NCI-H1092 treated with DMSO at 0.1 percent for 48 hours (cell line): ENCODE measurements at places on chromosomes 6 and 20.

GRCh38 chr6:79431537-79431933, 105.7 kb downstream of the LCA5 start:
- DNase-seq: no peak

GRCh38 chr6:64064919-64065318, 429.3 kb downstream of the PHF3 start:
- no peak for DNase-seq

GRCh38 chr6:33114406-33114805, 38.6 kb downstream of the HLA-DPB1 start:
- DNase-seq: no peak

- no peak for DNase-seq
Measured at GRCh38 chr20:58447511-58448391, 58.7 kb downstream of the VAPB start.

DNA sequence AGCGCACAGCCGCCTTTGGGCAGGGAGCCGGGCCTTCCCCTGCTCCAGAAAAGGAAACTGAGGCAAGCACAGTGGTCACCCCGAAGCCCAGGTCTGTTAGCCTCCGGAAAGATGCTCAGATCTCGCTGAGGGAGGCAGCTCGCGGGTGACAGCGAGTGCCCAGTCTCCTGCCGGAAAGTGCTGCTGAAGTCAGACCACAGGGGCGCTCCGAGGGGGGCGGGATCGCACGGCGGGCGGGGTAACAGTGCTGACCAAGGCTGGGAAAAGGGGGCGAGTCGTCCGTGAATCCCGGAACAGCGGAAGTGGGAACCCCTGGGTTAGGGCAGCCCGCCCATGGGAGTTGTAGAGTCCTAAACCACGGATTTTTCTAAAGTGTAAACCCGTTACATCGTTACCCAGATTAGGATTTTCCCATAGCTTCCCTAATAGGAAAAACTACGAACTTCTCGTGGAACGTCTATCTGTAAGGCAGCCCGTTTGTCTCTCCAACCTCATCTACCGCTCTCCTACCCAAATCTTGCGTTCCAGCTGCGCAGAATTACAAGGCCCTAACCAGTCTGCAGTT, 504 bp downstream of the VPS16 start:
- DNase-seq: peak; percentile 16

DNA sequence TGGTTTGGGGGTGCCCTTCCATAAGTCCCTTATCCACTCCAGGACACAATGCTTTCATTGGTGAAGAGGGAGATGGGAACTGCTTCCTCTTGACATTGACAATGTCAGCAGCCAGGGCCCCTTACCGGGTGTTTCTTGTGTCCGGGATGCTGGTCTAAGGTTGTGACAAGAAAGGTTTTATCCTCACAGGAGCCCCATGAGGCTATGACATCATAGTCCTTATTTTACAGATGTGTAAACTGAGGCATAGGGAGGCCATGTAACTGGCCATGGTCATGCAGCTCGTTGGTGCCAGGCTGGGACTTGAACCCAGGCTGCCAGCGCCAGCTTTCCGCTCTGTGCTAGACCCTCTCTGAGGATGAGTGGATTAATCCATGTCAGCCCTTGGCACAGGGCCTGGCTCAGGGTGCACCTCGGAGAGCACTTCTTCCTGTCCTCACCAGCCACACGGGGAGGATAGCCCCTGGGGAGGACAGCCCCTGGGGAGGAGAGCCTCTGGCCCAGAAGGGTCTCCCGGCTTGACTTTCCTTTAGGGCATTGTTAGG, 157.3 kb downstream of the SYCP2 start:
- no peak for DNase-seq

- no peak for DNase-seq
Measured at GRCh38 chr6:144140867-144141266, 9.4 kb upstream of the STX11 start.

GRCh38 chr20:20150241-20150640, 97.9 kb downstream of the CFAP61 start:
- DNase-seq: no peak

DNA sequence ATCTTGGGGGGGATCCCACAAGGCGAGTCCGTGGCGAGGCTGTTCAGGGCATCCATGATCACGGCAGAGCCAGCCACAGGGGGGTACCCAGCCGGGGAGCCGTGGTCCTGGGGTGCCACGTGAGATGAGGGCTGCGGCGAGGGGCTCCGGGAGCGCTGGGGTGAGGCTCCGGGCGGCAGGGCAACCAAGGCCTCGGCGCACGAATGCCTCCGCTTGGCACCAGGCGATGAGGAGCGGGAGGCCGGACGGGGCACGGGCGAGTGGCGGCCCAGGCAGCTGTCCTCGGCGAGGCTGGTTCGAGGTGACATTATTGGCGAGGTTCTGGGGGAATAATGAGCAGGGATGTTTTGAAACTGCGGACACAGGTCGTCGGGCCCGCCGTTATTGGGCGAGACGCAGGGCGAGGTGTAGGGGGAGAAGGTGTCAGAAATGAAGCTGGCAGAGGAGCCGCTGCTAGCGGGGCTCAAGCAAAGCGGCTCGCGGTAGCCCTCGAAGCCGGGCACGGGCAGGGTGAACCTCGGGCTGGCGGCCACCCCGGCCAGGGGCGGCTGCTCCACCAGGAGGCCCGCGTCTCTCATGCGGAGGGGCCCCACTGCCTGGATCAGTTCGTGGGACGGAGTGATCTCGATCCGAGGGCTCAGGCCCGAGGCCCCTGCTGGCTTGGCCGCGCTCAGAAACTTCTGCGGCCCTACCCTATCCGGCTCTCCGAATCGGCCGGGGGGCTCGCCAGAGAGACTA, 19.1 kb downstream of the NFATC2 start:
- DNase-seq: no peak

DNA sequence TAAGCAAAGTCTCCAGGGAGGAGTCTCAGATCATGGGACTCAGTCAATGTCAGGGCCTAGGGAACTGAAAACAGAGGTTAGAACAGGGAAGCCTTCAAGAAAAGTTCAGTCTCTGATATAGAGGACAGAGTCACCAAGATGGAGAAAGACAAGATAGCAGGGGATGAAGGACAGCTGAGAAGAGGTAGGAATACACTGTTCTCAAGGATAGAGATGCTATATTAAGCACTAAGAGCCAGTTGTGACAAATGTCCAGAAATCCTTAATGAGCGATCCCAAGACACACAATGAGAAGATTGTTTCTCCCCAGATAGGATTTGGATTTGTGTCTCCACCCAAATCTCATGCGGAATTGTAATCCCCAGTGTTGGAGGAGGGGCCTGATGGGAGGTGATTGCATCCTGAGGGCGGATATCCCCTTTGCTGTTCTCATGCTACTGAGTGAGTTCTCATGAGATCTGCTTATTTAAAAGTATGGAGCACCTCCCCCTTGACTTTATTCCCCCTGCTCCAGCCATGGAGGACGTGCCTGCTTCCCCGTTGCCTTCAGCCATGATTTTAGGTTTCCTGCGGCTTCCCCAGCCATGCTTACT, 168.2 kb downstream of the AKAP7 start:
- no peak for DNase-seq

DNA sequence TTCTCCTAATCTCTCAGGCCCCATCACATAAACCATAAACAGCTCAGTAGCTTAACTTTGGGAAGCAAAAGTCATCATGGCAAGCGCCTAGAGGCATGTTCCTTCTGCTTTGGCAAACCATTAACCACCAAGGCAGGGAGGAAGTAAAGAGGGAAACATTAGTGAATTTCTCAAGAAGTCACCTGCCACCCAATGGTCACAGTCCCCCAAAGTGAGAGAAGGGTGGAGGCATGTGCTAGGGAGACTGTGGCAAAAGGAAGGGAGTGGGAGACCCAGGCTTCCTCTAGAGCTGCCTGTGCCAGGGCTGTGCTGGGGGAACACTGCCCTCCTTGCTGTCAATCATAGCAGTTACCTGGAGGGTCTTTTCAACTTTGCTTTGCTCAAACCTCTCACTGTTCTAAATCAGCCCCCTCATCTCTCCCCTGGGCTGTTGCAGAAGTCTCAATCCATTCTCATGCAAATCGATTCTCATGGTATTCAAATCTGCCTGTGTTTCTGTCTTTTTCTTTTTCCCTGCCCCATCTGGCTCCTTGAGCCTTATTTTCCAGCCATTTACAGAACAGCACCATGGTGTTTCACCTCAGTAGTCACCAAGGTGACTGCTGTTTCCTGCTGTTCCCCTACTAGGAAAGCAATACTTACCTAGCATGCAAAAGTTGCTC, 1.8 kb upstream of the RNF24 start:
- no peak for DNase-seq
